Left lung (tissue), 14 donors: ENCODE measurements at places on chromosomes 11 and 22. TPM values are rescaled to one million over a fixed set of nuclear protein-coding genes. Genes with fewer than 3 reads are reported as not detected.

The C11orf91 gene
- total RNA-seq: 2.2 TPM

GRCh38 chr11:117449111-117449693 lies 121.5 kb downstream of the CEP164 start:
- no peak for DNase-seq

- no peak for DNase-seq
Observed at GRCh38 chr11:206526-207207, 532 bp downstream of the BET1L start.

DNA sequence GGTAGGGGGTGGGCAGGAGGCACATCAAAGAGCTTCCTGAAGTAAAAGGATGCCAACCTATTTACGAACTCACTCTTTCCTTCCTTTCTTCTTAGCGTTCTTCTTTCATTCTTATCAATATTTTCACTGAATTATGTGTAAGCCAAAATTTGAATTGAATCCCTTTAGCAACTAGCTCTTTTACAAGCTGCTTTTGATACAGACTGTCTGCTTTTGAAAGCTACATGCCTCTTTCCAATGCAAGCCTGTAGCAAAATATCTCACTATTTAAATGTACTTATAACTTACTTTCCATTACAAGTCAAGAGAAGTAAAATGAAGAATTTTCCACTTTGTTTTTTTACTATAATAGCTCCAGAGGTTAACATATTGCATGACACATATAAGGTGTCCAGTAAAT lies 186.6 kb downstream of the NXPE2 start:
- no peak for DNase-seq

GRCh38 chr11:122082205-122082604 lies 33.8 kb downstream of the BLID start:
- DNase-seq: no peak

The HNRNPUL2 gene
- 31.8 TPM for total RNA-seq

DNA sequence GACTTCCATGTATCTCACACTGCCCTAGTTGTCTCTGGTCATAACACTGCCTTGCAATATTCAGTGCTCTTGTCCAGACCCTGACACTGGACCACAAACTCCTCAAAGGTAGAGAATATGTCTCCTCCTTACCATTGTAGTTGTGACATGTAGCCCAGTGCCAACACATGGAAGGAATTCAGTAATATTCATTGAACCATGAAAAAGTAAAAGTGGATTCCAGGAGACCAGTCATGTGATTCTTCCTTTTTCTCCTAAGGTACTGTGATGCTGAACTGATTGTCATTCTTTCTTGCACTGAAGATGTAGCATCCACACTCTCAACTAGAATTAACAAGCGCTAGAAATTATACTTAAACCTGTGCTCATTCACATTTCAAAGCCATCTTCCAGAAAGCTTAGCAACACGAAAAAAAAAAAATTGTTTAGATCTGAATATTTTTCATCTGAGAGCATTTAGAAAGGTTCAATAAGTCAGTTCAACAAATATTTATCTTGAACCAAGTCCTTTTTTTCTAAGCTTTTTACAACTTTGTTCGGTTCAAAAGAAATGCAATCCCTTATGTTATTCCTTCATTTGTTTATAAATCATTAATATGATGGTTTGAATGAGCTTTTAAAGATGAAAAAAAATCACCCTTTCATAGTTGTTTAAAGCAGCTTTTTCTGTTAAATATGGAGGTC lies 224.7 kb upstream of the BLID start:
- DNase-seq: no peak

DNA sequence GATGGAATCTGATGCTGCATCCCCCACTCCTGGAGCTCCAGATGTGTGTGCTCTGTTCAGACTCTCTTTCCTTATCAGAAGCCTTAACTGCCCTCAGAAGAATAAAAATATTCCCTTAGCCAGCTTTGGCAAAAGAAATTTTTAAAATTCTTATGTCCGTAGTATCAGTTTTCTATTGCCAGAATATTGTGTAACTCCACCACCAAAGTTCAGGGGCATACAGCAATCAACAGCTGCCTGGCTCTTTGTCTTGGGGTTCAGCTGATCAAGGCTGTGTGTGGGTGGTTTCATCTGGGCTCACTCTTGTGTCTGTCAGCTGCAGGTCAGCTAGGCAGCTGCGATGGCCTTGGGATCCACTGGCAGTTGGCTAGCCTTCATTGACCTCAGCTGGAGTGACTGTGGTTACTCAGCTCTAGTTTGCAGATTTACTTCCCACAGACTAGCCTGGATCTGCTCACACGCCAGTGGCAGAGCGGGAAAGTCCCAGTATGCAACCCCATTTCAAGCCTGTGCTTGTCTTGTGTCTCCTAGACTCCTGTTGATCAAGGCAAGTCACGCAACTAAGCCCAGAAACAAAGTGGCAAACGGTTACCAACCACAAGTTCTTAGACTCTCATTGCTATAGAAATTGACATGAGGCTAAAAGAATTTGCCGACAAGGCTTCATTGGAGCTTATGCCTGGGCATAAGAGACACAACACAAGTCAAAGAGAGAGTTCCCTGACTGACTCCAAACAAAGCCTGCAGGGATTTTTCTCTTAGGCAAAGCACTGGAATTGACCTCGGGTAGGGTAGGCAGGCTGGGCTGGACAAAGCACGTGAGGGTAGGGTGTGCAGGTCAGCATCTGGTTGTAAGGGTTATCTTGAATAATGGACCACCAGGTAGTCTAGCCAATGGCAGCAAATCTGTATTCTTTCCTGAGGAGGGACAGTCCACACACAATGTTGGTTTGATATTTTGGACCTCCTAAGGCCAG lies 7.5 kb downstream of the TMEM138 start:
- peak; percentile 37 for DNase-seq

DNA sequence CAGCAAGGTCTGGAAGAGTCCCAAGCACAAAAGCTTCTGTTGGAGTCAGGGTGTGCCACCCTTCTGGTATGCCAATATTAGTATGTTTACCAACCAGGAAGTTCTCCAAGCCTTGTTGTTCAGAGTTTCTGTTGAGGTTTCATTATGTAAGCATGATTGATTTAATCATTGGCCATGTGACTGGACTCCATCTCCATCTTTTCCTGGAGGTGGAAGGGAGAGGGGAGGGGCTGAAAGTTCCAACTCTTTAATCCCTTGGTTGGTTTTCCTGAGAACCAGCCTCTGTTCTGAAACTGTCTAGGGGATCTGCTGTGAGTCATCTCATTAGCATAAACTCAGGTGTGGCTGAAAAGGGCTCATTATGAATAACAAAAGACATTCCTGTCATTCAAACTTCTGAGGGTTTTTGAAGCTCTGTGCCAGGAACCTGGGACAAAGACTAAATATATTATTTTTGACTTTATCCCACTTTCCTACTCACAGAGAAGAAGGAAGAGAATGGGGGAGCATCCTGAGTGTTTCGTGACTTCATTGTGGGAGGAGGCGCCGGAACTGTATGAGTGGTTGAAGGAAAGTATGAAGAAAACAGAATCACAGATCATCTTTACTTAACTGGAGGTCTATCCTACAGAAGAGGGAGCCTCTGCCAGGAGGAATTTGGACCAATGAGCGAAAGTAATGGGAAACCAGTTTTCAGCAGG lies 138.2 kb downstream of the NECTIN1 start:
- no peak for DNase-seq
